NCI-H2171 (cell line): ENCODE measurements at places on chromosomes 12 and 14.
A peak's percentile ranks its signal among the peaks of the same experiment; 100 is the strongest.

- DNase-seq, result no peak
Observed at GRCh38 chr14:78403278-78403815, 233.2 kb downstream of the NRXN3 start.

DNA sequence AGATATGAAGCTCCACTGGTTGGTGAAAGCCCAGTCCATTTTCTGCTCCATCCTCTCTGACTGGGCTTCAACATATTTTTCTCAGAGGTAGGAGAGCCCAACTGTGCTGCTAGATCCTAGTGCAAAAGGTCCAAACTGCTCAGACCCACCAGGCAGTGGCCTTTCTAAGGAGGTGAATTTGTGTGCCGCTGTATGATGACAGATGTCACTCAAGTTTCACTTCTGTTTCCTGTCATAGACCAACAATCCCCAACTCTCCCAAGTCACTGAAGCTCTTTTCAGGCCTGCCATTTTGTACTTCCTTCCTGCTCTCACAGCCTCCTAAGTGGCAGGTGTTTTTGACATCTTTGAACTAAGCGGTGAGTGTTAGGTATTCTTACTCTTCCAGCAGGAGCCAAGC is 16.4 kb upstream of the RNASE4 start:
- no peak for DNase-seq

DNA sequence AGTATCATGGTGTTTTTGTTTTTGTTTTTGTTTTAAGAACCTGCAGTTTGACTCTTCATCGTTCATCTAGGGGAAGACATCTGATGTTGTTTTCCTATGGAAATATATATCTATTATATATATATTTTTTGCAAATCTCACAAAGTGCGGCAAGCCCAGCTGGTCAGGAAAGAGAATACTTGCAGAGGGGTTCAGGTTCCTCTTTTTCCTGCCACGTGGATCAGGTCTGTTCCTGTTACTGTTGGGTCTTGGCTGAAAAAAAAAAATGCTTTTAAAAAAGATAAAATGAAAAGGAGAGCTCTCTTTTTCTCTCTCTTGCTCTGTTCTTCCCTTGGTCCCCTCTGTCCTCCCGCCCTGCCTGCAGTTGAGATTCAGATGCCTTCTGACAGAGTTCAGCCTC is 179.4 kb upstream of the BCL2L14 start:
- no peak for DNase-seq

GRCh38 chr12:59500915-59501314 is 94.9 kb upstream of the SLC16A7 start:
- no peak for DNase-seq

- DNase-seq, result no peak
Observed at GRCh38 chr14:69252851-69253250, 7.1 kb upstream of the GALNT16 start.

DNA sequence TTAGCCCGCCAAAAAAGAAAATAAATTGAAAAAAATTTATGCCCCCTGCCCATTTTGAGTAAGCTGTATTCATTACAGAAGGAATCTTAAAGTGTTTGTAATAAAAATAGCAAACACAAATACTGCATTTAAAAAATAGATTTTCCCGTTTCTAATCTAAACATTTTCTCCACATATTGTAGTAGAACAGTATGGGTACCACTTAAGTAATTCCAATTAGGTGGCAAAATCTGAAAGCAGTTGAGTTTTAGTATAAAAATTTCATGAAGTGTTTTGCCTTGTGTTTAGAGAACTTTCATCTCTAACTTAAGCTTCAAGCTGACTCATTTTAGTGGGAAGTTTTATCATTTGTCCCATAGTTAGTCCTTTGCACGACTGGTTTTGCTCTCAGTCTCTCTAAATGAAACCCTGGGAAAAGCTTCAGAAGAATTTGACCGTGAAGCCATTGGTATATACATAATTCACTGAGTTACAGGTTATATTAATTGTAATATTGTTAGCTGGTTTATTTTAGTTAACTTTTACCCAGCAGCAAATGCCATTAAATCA is 214.6 kb downstream of the ERC1 start:
- DNase-seq, result no peak

DNA sequence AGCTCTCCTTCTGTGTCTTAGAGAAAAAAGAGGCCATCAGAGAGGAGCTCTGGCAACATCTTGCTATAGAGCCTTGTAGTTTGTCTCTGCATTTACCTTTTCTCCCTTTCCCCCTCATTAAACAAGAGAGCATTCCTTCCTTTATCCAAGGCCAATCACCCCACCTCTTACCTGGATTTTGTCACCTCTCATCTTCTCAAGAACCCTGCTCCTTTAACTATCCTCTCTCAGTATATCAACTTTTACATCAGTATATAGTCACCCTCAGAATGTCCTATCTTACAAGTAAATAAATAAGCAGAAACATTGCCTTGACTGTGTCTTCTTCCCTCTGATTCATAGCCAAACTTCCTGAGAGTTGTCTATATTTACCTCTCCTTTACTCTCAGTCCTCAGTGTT is 105.0 kb upstream of the SLC38A2 start:
- DNase-seq, result no peak

DNA sequence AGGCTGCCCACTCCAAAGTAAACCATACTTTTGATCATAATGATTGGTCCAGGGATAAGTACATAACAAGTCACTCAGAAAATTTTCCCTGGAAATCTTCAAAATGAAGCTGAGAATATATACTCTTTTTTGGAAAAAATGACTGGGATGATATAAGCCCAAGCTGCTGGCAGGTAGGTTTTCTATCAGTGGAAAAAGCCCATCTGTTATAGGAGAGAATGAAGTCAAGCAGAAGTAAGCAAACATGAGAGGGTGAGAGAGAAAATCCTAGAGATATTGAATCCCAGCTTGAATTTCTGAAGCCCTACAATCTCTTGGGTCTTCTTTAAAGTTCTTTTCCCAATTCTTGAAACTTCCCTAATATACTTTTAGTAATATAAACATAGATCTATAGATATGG is 37.3 kb upstream of the ZDHHC17 start:
- DNase-seq, result peak; percentile 53

- no peak for DNase-seq
Observed at GRCh38 chr14:35401422-35402265, 2.9 kb downstream of the NFKBIA start.

DNA sequence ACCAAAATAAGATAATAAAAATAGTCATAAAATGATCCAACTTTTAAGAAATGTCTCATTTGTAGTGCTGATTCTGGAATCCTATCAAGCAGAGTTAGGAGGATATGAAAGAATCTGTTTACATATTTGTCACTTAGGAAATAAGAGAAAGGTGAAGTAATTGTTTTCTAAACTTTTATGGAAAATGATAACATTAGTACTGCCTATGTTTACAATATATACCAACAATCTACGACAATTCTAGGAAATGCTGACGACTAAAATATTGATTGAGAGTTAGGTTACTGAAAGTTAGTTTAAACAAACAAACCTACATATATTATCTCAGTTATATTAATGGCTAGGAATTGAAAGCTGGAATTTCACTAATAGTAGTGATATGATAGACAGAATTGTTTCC is 18.0 kb downstream of the TSPAN19 start:
- no peak for DNase-seq

DNA sequence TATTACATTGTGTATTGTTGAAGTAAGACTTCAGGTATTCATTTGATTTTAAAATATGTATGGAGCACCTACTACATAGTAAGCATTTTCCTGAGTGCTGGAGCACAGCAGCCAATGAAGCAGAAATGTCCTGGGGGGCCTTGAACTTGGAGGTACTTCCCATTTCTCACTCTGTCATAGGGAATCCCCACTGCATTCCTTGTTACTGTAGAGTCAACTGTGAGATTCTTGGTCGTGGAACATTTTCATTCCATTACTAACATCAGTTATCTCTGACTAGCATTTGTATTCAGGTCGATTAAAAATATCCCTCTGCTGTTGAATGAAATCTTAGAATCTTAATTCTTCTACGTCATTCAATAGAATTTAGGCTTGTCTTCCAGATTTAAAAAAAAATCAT is 66.7 kb downstream of the PDE3A start:
- no peak for DNase-seq

DNA sequence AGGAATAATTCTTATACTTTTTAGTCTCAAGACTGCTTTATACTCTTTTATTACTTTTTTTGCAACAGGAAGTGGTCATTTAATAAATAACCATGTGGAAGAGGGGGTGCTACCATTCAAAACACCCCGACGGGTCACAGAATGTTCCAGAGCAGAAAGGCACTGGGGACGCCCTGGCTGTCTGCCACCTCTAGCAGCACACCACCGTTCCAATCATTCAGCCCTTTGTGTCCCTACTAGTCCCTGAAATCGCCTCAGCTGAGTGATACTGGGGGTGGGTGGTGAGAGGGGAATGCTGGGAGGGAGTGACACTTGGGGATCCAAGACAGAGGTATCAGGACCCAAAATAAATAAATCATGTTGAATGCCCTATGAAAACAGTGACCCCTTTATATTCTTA is 52.4 kb downstream of the MON2 start:
- DNase-seq, result peak; percentile 8

DNA sequence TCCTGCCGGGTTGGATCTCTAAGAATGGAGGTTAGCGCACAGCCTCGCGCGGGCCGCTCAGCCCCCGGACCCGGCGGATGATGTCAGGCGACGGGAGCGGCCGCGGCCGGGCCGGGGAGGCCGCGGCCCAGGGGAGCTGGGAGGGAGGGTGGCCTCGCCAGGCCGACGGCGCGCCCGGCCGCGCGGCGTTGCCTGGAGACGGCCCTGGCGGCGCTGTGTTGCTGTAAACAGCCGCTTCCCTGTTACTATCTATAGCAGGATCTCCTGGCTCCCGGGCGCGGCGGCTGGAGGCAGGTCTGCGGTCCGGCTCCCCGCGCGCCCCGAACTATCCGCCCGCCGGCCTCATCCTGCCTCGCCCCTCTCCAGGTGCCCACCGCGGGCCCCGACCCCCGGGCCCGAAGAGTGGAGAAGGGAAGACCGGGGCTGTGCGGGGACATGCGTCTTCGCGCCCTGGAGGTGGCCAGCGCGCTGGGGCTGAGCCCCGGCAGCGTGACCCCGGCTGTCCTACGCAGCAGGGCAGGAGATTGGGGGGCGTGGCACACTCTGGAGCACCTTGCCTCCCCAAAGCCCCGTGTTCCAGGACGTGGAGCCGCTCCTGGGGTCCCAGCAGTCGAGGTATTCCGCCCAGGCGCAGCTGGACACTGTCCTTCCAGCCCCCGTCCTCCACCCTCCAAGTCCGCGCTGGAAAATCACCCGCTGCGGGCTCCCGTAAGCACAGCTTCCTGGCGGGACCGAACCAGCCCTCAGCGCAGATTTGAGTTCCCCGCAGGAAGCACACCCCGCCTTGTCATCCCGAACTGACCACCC is 1.4 kb upstream of the FOS start:
- DNase-seq, result peak; percentile 54

DNA sequence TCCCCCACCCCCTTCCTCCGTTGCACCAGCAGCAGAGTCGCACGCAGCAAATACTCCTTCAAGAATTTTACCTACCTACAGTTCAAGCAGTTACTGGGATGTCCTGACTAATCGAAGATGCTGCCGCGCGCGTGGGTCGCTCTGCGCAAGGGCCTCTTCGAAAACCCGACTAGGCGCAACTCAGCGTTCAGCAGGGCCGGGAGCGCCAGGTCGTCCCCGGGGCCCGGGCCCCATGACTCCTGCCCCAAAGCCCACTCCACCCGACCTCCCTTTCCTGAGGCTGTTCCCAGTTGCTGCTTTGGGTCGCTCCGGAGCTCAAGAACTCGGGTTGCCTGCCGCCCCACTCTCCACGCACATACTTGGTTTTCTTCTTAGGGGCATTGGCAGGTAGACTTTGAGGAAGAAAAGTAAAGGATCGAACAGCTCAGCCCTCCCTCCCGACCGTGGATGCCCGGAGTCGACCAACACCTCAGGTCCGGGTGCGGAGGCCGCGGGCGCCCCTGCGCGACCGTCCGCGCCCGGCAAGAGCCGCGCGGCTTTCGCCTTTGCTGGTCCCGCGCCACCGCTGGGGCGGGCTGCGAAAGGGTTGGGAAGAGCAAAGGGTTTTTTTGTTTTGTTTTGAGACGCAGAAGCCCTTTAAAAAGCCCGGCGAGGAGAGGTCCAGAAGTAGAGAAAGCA is 1.9 kb downstream of the BMP4 start:
- DNase-seq, result no peak

GRCh38 chr12:98439471-98439951 is 75.9 kb upstream of the TMPO start:
- no peak for DNase-seq

- no peak for DNase-seq
Observed at GRCh38 chr12:124452576-124453331, 114.7 kb downstream of the NCOR2 start.

- DNase-seq, result peak; percentile 98
Observed at GRCh38 chr12:57751788-57752667, at the start of gene CDK4. Gene CDK4, minus strand, starts transcription at chr12:57752310. Its CDS starts 593 bp downstream, at chr12:57751717.
